Choroid plexus epithelial cell (primary cell): ENCODE measurements at places on chromosomes 7 and 10.
A peak's percentile ranks its signal among the peaks of the same experiment; 100 is the strongest.

GRCh38 chr10:60367024-60367423, 22.7 kb downstream of the ANK3 start:
- no peak for DNase-seq

DNA sequence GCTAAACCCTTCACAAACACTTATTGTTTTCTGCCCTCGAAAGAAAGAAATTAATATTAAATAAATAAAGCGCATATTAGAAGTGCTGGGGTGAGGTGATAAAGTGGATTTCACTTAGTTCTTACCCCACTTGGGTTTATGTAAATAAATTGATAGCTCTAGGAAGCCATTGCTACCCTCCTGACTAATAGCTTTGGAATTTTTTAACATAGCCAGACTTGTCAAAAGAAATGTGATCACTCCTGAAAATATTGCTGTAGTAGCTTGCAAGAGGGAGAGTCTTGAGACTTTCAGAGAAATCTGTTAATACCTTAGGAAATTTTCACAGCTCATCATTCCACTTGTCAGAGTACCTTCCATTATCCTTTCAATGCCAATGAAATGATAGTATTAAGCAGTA, 7.6 kb downstream of the ARL5B start:
- DNase-seq = peak; percentile 90

- DNase-seq = no peak
Observed at GRCh38 chr7:104603957-104604356, 275.6 kb downstream of the LHFPL3 start.

GRCh38 chr7:102122026-102122425, 164.6 kb upstream of the SH2B2 start:
- DNase-seq = peak; percentile 73

- no peak for DNase-seq
Observed at GRCh38 chr7:135114622-135115021, 33.2 kb upstream of the TMEM140 start.

- DNase-seq = no peak
Observed at GRCh38 chr10:131854579-131855335, 46.1 kb upstream of the PPP2R2D start.

- no peak for DNase-seq
Observed at GRCh38 chr10:71939304-71939703, 24.9 kb upstream of the CHST3 start.

DNA sequence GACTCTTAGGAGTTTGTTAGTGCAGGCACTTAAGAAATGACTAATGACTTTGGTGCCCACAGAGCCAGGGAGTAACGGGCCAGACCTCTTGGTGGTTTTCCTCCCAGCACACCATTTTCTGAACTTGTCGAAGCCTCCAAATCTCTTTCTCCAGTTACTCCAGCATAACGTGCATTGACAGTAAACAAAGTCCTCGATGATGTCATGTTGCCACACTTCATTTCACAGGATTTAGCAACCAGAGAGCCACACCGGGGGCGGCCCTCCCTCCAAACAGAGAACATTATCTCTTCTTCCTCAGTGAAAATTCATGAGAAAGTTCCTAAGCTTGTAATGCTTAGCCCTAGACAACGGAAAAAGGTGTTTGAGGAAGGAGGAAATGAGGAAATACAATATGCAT, 4.0 kb upstream of the SVOPL start:
- no peak for DNase-seq

DNA sequence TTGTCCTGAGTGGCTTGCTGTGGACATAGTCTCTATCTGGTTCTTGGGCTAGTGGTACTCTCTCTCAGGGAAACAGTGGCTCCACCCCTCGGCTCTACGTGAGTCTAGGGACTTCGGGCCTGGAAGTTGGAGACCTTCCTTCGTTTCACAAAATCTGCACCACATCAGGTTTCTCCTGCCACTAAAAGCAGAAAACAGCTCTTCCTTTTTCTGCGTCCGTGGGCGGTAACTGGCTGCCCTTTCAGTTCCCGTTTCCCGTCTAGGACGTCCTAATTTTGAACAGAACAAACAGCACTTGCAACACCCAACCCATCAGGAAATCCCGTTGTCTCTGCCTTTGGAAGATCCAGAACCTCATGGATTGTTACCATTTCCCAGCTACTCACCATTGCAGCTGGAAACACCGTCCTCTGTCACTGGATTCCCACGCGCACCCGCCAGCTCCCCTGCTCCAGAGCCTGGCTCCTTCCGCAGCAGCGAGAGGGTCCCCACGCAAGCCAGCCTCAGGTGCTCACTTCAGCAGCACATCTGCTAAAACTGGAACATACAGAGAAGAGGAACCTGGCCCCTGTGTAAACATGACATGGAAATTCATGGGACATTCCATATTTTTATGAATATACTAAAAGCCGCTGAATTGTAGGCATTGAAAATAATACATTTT, 311.4 kb upstream of the AKR1E2 start:
- no peak for DNase-seq

DNA sequence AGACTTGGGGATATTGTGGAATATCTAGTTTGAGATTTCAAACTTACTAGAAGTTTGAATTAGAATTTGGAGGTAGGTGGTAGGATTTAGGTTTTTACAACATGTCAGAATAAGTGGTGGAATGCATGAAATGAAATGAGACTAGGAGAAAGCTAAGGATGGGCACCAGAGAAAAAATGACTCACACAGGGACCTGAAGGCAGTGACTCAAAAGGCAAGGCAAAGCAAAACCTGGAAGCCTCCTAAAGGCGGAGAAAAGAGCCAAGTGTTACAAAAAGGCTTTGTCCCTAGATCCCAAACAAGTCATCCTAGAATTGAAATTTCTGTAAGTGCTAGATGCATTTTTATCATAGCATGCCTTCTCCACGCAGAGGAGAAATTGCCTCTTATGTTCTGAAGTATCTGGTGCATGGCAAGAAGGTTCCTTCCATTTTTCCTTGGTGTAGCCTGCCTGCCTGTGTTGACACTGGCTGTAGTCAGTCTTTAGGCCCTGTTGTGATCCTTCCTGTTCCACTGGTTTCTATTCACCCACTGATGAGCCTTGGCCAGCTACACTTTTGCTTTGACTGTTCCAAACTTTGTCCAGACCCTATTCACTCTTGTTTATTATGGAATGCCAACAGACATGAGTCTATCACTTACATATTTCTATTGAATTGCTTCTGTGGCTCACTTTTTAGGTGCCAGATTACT, 109.3 kb downstream of the ETV1 start:
- no peak for DNase-seq

DNA sequence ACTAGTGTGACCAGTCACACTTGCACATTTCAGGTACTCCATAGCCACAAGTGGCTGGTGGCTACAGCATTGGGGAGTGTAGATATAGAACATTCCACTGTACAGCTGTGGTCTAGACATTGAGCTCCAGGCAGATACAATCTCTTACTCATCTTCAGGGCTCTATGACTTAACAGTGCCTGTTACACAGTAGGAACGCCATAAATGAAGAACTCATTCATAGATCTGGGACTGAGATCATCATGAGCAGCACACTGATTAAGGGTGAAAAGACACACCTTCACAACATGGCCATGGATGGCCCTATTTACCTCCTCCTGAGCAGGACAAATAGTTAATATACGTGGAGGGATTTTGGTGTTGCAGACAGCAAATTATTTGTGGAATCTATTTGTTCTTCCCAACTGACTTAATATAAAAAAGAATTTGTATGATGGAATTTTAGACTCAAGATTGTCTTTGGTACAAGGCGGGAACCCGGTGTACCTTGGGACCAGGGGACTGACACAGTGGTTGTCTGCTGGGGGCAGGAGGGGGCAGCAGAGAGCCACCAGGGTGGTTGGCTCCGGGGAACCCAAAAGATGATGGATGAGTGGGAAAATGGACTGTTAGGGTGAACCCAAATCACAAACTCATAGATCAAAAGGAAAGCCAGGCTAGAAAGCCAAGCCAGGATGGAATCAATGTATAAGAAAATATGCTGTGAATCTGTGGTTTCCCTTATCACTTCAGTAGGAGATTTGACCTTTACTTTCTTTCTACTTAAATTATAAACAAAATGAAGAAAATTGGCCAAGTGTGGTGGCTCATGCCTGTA, 24.3 kb upstream of the CPA2 start:
- DNase-seq = peak; percentile 65

- peak; percentile 79 for DNase-seq
Observed at GRCh38 chr7:75945297-75946168, 30.6 kb downstream of the POR start.

GRCh38 chr7:98254951-98255610, 3.0 kb upstream of the TECPR1 start:
- DNase-seq = peak; percentile 17

DNA sequence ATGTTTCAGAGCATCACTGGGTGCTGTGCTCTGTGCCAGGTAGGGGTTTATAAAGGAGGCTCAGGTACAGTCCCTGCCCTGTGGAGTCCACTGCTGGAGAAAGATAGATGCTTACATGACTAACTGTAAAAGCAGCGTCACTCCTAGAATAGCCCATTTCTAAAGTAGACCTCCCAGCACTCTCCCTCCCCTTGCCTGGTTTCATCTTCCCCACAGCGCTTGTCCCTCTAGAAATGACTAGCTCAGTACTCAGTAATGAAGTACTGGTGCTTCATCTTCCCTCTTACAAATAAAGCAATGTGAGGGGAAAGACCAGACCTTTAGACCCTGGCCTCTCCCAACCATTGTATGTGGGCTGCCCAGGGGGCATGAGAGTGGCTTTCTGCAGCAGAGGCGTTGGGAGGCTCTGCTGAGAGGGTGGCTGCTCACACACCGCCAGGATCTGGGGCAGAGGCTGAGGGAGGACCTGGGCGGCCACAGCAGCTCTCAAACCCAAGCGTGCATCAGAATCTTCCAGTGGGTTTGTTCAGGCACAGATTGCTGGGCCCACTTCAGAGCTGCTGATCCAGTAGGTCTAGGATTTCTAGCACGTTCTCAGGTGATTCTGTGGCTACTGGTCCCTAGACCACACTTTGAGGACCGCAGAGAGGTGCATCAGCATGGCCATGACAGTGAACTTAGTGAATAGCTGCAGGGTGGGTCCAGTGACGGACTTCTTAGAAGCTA, 110.3 kb upstream of the ANLN start:
- DNase-seq = no peak

DNA sequence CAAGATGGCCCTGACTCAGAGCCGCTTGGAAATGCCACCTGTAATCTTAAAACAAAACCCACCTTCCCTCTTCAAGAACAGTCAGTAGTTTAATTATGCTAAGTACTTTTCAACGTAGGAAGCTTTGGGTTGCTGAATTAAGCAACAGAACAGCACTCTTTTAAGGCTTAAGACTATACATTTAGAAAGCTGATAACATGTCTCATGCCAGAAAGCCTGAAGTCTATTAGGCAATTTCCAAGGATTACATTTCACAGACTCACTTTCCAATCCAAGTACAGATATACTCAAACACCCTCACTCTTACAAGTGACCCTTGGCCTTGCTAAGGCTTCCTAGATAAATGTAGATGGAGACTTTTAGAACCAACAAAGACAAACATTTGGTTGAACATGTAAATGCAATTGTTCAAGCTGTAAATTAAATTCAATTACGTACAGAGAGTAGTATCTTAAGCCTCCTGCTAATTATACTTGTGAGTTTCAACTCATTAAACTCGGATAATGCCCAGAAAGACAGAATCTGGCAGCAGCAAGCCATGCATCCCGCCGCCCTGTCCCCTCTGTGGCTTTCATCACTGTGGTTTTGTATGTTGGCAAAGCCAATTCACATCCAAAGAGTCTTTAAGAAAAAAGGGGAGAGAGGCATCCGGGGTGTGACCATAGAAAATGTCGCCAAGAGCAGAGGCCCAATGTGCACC, 283.1 kb upstream of the NRP1 start:
- DNase-seq = peak; percentile 43

DNA sequence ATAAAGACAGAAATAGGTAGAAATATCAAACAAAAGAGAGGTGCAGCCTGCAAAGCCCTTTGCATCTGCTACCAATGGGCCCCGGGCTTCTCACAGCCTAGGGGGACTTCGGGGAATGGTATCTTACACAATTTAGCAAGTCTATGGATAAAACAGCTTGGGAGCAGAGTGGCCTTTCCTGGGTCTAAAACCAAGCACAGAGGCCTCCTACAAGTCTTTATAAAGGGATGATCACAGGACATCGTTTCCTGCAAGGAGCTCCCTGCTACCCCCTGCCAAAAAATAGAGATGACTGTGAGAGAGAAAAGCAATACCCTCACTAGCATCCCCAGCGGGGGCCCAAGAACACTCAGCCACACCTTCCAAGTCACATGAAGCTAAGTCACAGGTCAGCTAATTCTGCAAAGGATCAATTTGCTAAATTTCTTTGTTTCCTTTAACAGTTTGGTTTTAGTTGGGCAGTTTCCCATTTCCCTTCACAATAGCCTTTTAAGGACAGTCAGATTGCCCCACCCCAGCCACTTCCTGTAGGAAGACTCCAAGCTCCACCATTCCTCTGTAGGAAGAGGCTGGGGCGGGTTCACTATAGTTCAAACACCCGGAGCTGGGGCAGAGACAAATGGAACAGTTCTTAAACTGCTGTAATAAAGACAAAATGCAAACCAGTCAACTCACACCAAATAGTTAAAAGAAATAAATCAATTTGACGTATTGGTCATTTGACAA, 105.5 kb downstream of the SLIT1 start:
- no peak for DNase-seq

DNA sequence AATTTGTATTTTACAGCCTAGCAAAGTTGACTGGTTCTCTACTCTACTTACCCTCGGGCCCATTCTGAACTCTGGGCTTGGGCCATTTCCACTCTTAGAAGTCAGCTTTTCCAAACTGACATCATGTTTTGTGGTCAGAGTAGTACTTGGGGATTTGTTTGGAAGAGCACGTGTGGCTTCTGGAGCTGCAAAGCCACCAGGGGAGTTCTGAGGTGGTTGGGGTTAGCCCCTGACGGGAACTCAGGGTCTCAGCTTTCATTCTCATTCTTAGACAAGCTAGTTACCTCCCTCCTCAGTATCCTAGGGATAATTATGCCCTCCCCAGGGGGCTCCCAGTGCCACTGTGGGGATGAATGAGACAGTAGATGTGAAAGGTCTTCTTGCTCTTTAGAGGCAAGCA, 647.7 kb upstream of the GALNT17 start:
- no peak for DNase-seq

- DNase-seq = no peak
Observed at GRCh38 chr10:94122211-94122610, 128.5 kb downstream of the PLCE1 start.

- DNase-seq = peak; percentile 68
Observed at GRCh38 chr10:6171881-6172695, 30.6 kb upstream of the PFKFB3 start.

- no peak for DNase-seq
Observed at GRCh38 chr10:98096316-98096715, 38.1 kb upstream of the R3HCC1L start.

DNA sequence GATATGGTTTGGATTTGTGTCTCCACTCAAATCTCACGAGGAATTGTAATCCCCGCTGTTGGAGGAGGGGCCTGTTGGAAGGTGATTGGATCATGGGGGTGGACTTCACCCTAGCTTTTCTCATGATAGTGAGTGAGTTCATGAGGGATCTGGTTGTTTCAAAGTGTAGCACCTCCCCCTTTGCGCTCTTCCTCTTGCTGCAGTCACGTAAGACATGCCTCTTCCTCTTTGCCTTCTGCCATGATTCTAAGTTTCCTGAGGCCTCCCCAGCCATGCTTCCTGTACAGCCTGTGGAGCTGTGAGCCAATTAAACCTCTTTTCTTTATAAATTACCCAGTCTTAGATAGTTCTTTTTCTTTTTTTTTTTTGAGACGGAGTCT, 17.1 kb downstream of the CDNF start:
- DNase-seq = no peak

- peak; percentile 47 for DNase-seq
Observed at GRCh38 chr10:69051303-69051702, 36.6 kb upstream of the SRGN start.
